ENCODE measurements at places on chromosomes 4 and X.

GRCh38 chr4:896216-896615, 35.9 kb downstream of the GAK start:
- no peak for DNase-seq

DNA sequence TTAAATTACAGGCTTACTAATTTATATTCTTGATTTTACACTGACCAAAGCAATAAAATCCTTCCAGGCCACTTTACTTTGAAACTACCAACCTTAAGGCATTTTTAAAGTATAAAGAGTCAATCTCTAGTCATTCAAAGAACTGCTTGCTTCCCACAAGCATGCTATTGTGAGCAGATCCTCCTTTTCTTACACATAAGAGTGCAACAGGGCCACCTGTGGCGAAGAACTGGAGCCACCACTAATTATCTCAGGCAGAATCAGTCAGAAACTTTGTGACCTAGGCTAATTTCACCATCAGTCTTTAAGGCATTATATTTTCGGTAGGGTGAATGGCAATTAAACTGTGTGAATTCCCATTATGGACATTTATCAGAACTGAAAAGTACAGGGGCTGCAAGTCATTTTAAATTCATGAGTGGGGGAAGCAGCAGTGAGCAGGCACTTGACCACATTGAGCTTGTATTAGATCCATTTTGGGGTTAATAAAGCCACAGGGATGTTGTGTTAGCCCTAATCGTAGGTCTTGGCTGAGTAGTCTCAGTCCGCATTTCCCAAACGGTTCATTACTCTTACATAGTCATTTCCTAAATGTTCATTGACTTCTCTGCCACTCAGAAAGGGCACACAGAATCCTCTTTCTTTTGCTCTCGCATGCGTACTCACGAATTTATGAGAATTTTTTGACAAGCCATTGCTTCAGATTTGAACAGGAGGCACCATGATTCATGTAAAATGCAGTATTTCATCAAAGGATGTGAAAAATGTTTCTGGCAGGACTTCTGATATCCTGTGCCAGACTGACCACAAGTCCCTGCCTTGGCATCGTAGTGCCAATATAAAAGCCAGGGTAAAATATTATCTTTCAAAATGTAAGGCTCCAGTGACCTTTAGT, 39.8 kb downstream of the NPY2R start:
- no peak for DNase-seq

GRCh38 chr4:90130076-90130475, 2.9 kb downstream of the CCSER1 start:
- no peak for DNase-seq

- DNase-seq, result no peak
Measured at GRCh38 chr4:72112514-72113156, 80.8 kb downstream of the NPFFR2 start.

DNA sequence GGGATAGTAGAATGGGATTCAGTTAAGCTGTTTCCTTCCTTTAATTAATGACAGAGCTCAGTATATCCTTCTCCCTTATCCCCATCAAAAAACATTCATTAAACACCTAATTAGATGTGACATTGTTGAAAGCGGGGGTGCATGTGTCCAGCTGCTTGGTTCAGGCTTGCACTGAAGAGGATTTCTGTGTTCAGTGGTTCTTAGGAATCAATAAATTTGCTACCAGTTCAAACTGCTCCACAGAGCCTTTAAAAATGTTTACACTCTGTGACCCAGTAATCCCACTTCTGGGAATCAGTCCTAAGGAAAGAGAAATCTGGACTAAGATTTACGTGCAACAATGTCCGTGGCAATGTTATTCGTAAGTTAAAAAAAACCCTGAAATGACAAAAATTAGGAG, 7.2 kb upstream of the TMEM255A start:
- DNase-seq, result no peak

- no peak for DNase-seq
Measured at GRCh38 chrX:1809581-1809980, 194.7 kb downstream of the ASMT start.

DNA sequence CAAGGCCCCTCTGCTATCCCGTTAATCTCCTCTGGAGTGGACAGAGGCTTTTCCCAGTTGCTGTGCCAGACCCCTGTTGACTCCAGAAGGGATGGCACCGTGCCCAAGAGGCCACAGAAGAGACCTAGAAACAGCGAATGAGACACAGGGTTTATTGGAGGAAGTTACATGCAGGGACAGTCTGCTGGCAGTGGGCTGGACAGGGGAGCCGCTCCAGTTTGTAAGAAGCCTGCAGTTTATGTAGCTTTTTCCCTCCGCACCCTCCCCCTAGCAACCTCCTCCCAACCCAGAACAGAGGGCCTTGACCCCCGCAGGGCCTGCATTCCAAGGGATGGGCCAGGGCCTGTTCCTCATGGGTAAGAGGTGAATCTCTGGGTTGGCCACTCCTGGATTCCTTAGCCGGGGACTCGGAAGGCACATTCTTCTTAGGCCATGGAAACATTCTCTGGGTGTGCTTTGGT, 216.8 kb upstream of the PSAPL1 start:
- DNase-seq, result no peak

DNA sequence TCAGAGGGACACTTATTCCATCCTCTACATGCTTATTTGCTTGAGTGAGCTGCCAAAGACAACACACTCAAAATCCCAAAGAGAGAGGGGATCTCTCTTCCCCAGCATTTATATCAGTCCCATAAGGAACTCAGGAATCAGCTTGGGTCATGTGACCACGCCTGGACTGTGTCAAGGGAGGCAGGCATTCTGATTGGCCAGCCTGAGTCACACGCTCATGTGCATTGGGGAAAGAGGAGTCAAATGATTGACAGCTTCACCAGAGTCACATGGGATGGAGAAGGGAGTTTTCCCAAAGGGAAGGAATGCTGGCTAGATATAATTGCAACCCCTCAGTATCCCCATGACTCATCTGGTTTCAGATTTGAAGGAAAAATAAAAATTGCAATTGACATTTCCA, 49.0 kb downstream of the RWDD4 start:
- DNase-seq, result peak; percentile 5

- no peak for DNase-seq
Measured at GRCh38 chrX:111244235-111244750, 26.0 kb downstream of the CAPN6 start.

GRCh38 chr4:149723065-149723464, 92.6 kb downstream of the IQCM start:
- no peak for DNase-seq

GRCh38 chrX:86455495-86455894, 307.2 kb downstream of the DACH2 start:
- DNase-seq, result no peak

DNA sequence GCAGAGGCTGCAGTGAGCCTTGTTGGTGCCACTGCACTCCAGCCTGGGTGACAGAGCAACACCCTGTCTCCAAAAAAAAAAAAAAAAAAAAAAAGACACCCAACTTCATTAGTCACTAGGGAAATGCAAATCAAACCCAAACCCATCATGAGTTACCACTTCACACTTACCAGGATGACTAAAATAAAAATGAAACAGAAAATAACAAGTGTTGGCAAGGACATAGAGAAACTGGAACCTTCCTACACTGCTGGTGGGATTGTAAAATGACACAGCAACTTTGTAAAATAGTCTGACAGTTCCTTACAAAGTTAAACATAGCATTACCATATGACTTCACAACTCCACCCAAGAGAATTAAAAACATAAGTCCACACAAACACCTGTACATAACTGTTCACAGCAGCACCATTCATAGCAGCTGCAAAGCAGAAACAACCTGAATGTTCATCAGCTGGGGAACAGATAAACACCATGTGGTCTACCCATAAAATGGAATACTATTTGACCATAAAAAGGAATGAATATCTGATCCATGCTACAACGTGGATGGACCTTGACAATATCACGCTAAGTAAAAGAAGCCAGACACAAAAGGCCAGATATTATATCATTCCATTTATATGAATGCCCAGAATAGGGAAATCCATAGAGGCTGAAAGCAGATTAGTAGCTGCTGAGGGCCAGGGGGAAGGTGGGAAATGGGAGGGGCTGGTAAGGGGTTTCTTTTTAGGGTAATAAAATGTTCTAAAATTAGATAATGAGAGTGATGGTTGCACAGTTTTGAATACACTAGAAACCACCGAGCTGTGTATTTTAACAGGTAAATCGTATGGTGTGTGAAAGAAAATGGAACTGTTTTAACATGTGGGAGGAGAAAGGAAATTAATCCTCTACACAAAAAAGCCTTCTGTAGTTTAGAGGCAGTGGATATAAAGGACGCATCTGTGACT, 18.3 kb downstream of the CD99L2 start:
- DNase-seq, result no peak

DNA sequence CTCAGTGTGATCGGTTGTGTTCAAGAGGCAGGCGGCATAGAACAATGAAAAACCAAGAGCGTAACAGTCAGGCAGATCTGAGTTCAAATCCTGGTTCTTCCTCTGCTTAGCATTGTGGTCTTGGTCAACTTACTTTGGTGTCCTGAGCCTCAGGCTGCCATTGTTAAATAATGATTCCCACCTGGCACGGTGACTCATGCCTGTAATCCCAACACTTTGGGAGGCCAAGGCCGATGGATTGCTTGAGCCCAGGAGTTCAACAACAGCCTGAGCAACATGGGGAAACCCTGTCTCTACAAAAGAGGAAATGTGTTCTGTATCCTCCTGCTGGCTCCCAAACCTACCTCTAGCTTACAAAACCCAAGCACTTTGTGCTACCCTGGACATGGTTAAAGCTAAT, 129.0 kb upstream of the STX18 start:
- DNase-seq, result no peak

DNA sequence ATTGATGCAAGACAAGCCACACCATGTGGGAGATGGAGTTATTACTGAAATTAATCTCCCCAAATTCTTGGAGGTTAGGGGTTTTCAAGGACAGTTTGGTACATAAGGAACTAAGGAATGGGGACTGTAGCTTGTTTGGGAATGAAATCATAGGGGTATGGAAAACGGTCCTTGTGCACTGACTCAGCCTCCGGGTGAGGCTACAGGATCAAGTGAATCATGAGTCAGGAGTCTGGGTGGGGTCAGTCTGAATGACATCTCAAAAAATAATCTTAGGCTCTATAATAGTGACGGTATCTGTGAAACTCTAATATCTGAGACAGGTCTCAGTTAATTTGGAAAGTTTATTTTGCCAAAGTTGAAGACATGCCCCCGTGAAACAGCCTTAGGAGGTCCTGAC, 128.5 kb upstream of the CYSLTR1 start:
- peak; percentile 8 for DNase-seq

GRCh38 chr4:104492183-104492771, 2.4 kb downstream of the CXXC4 start:
- DNase-seq, result no peak

DNA sequence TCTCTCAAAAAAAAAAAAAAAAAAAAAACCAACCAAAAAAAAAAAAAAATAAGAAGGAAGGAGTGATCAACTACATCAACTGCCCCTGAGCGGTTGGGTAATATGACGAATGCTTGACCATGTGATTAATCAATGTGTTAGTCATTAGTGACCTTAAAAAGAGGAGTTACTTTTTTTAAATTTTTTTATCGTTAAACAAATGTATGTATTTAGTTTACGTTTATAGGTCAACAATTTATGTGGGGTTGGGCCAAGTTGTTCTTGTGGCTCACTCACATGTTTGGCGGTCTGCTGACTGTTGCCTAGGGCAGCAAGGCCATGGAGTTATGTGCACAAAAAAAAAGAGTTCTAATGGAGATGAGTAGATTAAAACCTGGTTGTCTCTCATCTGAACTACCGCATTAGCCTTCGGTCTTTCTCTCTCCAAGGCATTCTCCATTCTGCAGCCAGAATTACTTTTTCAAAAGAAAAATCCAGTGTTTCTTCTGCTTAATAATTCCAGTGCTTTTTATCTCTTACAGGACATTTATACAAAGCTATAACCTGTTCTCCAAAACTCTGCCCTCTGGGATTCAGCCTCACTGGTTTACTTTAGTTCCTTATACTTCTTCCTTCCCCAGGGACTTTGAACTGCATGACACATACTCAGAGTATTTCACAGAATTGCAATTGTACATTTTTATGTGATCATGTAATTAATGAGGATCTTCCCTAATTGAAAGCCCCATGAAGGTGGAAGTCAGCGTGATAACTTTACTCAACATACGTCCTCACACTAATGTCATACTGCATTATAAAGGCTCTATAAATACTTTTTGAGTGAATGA, 505.5 kb downstream of the ANKRD50 start:
- DNase-seq, result no peak

- no peak for DNase-seq
Measured at GRCh38 chr4:48258845-48259397, 10.7 kb downstream of the TEC start.

GRCh38 chr4:6509587-6509986, 37.2 kb upstream of the PPP2R2C start:
- peak; percentile 38 for DNase-seq

DNA sequence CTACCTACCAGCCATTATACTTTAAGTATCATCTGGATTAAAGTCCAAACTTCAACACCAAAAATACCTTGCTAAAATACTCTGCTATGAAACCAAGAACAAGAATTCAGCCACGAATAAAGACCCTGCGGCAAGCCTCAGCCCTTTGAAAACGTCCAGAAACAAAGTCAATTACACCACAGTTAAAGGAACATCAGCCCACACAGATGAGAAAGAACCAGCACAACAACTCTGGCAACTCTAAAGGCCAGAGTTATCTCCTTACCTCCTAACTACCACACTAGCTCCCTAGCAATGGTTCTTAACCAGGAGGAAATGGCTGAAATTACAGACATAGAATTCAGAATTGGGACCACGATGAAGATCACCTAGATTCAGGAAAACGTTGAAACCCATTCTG, 23.4 kb downstream of the ABCB7 start:
- DNase-seq, result no peak

- no peak for DNase-seq
Measured at GRCh38 chr4:81039351-81039972, 9.0 kb downstream of the BMP3 start.

GRCh38 chrX:13647709-13648212, 5.2 kb upstream of the TCEANC start:
- no peak for DNase-seq

- no peak for DNase-seq
Measured at GRCh38 chr4:164021947-164022346, 527.5 kb downstream of the TMA16 start.

DNA sequence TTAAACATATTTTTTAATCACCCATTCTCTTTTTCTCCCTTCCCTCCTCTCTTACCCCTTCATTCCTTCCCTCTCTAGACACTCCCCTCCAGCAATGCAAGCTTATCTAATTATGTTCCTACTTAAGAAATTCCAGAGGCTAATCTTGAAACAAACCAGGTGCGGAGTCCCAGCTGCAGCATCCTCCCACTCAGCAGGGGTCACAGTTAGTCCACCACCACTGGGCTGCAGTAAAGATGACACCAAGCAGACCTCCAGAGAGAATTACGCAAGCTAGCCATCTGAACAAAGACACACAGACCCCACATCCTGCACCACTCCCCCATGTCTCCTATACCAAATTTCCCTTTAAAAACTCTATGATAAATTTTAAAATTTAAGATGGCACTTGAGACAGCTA, 13.9 kb upstream of the SEC24B start:
- no peak for DNase-seq
